ENCODE measurements at places on chromosomes 7 and 10.

DNA sequence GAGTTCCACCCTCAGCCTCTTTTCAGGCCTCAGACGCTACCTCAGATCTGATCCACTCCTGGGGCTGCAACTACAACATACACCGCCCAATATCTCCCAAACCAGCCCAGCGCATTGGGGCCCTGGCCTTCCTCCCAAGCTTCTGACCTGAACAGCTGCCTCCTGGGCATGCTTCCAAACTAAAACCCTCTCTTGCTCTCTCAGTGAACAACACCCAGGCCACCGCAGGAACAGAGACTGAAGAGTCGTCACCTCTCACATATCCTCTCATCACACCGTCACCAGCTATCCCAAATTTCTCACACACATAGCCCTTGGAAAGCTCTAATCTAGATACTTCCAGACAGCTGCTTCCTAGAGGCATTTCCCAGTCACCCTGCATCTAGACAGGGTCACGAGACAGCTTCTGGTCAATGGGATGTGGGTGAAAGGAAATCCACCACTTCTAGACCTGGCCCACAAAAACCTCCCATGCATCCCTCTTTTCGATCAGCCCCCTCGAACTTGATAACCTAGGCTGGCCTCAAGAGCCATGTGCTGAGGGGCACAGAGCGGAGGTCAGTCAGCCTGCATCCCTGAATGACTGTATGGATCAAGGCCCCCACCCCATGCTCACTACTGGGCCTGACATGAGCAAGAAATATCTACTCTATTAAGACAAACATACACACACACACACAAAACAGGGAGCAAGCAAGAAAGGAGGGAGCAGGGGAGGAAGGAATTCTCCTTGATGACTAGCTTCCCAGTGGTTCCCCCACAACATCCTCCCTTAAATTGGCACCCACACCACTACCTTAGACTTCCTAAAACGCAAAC, 1.8 kb downstream of the PARP12 start:
- no peak for DNase-seq

- DNase-seq = no peak
These were observed 27.1 kb upstream of the GJD4 start for GRCh38 chr10:35577926-35578617.

GRCh38 chr10:22761569-22762220, 47.3 kb upstream of the PIP4K2A start:
- no peak for DNase-seq

DNA sequence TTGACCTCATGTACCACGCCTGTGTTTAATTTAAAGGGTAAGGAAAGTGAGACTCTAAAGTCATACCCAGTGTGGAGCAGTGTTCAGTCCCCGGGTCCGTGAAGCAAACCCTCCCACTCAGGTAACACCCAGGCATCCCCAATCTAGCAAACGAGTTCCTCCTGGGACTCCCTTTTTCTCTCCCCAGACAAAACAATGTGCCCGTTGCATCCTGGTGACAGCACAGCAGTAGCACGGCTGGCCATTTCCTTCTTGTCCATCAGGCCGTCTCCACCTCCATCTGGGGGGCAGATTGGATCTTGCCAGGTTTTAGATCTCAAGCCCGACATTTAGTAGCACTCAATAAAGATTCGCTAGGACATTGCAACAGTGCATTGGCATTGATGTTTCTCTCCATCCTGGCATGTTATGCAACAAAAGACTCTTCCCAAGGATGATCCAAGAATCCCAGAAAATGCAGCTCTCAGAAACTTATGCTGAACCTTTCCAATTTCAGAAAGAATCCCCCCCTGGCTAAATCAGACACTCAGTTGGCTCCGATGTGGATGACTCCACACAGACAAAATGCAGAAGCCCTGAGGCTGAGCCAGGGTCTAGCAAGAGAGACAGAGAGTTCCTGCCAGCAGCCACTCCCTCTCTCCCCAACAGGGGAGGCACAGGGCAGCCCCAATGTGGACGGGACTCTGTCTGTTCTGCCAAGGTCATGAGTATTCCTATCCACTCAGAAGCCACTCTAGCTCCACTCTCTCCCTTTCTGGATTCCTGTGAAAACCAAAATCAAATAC, 274.5 kb upstream of the MGMT start:
- DNase-seq = no peak

GRCh38 chr10:116995648-116996047, 9.3 kb downstream of the SHTN1 start:
- DNase-seq = no peak

GRCh38 chr10:117627561-117627960, 85.0 kb downstream of the EMX2 start:
- no peak for DNase-seq

GRCh38 chr10:104262055-104262454, 6.9 kb upstream of the GSTO2 start:
- no peak for DNase-seq

- DNase-seq = no peak
These were observed 19.5 kb downstream of the RAMP3 start for GRCh38 chr7:45176886-45177731.

- DNase-seq = no peak
These were observed 52.3 kb upstream of the MSMB start for GRCh38 chr10:46098386-46098785.

DNA sequence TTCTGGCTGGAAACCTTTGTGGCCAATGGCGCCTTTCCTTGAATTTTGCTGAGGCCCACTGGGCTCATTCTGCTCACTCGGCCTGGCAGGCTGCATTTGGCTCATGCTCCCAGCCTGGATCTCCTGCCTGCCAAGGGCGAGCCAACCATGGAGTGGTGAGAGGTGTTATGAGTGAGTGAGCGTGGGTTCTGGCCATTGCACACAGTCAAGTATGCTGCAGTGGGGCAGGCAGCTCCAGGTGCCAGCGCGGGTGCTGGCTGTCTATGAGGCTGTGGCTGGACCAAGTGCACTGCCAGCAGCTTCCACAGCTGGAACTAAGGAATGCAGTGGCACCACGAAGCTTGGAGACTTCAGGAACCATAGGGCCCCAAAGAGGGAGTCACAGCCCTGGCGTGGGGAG, 42.2 kb upstream of the TUBB8 start:
- DNase-seq = no peak

DNA sequence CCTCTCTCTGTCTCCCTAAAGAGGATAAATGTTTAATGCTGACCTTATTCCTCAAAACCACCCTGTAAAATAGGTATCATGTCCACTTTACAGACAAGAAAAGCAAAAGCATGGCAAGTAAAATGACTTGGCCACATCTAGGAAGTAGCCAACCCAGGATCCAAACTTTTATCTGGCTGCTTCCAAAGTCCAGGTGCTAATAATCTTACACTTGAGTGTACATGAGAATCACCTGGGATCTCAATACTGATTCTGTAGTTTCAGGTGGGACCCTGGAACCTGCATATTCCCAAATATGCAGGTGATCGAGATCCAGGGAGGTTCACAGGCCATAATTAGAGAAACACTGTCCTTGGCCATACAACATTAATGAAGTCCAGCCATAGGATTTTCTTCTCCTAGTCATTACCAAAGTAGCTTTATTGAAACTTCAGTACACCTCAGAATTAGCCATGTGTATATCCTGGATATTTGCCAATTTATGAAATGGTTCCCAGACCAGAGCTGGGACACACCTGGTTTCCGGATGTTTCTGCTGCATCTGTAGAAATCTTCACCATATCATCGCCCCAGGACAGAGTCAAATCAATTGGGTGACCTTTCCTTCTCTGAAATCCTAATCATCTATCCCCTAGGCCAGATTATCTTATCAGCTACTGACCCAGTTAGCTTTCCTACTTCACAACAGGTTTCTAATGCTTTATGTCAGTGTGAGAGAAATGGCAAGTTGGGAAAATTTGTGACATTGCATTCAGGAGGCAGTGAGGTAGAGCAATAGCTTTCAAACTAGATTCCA, 119.1 kb upstream of the KMT2E start:
- no peak for DNase-seq

DNA sequence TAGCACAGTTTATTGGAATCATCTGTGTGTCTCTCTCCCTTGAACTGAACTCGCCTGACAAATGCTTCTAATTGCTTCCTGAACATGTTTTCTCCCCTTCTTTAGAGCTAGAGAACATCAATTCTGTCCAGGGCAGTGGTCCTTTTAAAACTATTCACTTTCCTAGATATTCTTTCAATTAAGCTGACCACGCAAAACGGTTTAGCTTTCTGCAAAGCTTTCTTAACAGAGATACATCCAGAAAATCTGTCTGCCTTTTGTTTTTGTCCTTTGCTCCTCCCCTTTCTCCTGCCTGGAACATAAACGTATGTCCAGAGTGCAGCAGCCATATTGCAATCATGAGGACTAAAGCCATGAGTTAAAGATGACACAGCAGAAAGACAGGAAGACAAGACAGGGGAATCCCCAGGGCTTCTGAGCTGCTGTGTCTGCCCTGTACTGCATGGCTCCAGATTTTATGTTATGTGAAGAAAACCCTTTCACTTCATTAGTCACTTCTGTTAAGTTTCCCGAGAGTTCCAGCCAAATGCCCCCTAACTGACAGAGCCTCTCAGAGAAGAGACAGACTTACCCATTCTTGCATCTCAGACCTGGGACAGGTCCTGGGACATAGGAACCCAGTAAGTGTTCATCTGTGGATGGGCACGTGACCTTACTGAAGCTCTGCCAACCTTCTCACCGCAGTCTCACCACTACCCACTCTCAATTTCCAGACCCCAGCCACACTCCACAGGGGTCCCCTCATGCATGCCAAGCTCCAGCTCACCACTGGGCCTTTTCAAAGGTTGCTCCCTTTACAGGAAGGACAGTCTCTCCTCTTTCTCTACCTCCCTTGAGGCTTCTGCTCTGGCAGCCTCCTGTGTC, 35.0 kb upstream of the CPXM2 start:
- no peak for DNase-seq

GRCh38 chr7:92808006-92808405, 28.4 kb downstream of the CDK6 start:
- DNase-seq = no peak

DNA sequence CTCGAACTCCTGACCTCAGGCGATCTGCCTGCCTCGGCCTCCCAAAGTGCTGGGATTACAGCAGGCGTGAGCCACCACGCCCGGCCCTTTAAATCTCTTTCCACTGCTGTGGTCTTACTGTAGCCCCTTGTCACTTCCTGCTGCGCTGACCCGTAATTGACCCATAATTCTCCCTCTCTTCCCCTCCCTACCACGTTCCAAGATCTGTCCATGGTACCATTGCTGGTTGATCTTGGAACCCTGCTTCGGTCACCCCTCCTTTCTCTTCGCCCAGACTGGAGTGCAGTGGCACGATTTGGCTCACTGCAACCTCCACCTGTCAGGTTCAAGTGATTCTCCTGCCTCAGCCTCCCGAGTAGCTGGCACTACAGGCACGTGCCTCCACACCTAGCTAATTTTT, 6.5 kb downstream of the POR start:
- no peak for DNase-seq

DNA sequence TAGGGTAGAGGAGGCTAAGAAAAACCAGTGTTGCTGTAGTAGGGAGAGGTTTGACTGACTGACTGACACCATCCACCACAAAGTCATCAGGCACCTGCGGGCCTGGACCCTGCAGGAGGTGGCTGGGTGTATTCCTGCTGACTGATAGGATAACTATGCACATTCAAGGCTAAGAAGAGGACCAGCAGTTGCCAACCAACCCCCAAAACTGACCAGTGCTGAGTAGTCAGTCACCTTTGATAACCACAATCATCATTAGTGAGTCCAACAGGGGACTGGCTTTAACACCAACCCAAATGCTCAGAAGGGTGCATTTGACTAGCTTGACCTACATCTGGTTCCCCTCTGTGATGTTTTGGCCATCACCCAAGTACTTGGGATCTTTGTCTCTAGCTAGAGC, 30.5 kb downstream of the PLXNA4 start:
- DNase-seq = no peak

DNA sequence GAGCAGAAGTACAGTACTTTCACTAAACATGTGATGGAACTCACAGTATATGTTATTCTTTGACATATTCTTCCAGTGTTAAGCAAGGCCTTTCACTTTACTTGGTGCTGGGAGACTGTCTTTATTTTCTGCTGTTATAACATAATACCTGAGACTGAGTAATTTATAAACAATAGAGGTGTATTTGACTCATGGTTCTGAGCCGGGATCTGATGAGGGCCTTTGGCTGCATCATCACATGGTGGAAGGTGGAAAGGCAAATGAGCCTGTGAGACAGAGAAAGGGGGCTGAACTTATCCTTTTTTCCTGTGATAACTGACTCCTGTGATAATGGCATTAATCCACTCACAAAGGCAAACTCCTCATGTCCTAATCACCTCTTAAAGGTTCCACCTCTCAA, 1.4 kb downstream of the SUPV3L1 start:
- no peak for DNase-seq

GRCh38 chr7:99379043-99379577, 4.6 kb downstream of the ARPC1B start:
- DNase-seq = peak; percentile 55

- DNase-seq = no peak
These were observed 119.4 kb upstream of the KIF5B start for GRCh38 chr10:32175629-32176028.

DNA sequence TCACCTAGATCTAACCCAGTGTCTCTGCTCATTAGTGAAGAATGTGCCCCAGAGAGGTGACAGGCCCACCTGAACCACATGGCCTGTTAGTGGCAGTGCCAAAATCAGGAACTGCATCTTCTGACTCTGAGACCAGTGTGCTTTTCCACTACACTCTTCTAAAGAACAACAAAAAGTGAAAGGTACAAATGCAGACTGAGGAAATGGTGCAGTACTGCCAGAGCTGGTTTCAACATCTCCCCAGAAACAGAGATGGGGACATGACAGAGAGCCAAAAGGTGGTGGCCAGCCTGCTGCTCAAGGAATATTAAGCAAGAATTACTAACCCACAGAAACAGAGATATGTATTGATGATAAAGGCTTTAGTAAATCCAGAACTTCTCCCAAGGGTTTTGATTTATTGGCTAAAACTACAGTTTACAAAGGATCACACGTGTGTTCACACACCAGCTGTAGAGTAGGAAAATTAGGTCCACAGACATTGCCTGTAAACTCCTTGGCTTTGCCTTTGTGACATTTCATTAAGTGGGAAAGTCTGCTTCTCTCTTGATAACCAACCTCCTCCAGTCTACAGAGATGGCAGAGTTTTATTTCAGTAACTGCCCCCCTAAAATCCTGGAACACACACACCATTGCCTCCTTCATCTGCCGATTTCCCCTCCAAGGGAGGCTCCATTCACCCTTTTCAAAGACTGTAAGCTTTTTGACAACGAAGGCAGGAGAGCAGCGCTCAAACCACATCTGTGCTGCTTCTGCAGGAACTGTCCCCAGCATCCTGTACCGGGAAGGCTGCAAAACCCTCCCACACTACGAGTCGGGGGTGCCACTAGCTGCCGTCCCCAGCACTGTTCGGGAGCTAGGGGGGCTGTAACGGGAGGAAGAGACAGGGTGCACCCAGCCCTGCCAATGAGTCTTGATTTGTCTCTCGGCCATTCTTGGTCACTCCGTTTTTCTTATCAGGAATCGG, 29.8 kb downstream of the GSDME start:
- DNase-seq = no peak

Measured in T-helper 9 cell (primary cell).